ENCODE measurements at places on chromosomes 6 and 20.

DNA sequence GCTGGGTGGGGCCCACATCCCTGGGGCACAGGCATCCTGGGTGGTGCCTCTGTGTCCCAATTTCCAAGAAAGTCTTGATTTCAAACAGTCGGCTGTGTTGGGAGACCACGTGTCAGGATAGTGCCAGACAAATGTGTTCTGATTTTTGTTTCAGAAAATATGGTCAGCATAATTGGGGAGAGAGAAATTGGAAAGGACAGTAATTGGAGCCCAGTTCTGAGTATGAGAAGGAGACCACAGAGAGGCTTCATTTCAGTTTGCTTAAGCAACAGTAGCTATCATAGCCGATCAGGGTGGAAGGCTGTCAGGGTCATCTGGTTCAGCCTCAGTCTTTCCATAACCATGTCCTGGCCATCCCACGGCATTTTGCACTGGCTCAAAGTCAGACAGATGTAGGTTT is 220.7 kb downstream of the CDC5L start:
- no peak for DNase-seq

GRCh38 chr6:26271668-26272024 is 93.4 kb upstream of the BTN3A2 start:
- DNase-seq = no peak

- DNase-seq = no peak
Observed at GRCh38 chr6:122339661-122340060, 59.8 kb upstream of the HSF2 start.

- no peak for DNase-seq
Observed at GRCh38 chr6:139748353-139749146, 374.1 kb upstream of the CITED2 start.

GRCh38 chr20:48350313-48350988 is 477.3 kb downstream of the PREX1 start:
- DNase-seq = no peak

DNA sequence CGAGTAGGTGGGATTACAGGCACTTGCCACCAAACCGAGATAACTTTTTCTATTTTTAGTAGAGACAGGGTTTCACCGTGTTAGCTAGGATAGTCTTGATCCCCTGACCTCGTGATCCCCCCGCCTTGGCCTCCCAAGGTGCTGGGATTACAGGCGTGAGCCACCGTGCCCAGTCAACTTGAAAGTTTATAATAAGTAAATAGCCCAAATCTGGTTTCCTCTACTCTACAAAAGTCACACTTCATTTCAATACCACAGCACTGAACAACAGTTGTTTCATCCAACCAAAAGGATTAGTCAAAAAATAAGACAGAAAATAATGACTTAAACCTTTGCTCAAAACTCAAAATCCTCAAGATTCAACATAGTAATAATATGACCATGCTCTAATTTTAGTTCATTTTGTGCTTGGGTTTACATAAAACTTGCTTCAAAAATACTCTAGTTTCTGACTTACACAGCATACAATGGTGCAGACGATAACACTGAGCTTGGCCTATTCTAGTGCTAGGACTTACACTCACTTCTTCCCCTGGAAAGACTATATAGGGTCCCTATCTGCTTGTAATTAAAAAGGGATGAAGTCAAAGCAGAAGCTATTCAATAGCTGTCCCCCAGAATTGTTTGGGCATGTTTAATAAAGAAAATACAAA is 56.7 kb downstream of the NT5E start:
- no peak for DNase-seq

DNA sequence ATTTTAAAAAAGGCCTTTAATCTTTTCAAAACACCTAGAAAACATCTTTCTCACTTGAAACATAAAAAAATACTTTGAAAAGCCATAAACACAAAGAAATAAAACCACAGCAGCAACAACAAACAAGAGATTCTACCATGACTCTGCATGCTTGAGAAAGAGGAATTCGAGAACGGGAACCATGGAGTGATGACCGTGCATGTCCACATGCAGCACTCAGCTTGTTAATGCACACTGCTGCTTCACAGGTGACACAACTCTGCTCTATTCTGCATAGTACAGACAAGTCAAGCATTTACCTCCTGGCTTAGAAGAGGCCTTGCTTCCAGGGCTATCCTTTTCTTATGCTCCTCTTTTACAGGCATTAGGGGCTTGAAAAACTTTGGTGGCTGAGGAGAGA is 64.9 kb upstream of the NUP153 start:
- no peak for DNase-seq

- no peak for DNase-seq
Observed at GRCh38 chr6:5058254-5058653, 26.9 kb upstream of the PPP1R3G start.

DNA sequence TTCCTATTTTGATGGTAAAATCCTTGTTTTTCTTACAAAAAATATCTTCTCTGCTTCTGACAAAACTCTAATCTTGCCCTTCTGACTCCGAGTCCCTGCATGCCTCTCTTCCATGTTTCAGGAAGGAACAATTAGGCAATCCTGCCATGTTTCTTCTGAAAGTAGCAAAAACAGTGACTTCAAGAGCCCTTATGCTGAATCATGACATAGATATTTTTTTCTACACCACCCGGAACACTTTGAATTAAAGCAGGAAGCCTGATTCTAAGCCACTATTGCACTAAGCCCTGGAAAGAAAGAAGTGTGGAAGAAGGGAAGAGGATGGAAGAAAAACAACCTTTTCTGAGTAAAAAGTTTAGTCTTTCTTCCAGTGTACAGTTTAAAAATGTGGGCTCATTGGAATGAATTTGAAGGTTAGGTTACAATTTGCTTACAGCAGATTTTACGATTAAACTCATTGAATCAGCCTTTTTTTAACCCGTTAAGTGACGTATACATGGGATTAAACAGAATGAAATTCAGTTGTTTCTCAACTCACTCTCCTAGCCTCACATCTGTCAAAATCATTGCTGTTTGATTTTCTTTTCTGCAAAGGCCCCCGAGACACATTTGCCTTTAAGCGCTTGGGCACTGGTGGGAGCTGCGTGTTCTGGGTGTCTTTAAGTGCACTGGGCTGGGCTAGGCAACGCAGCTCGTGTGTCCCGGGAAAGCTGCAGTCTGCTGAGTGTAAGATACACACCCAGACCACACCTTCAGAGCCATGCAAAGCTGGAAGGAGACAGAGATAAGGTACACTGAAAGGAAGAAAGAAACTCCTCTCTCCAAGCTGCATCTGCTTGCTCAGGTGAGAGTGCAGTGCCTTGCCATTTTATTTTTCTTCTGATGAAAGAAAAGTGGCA is 159.4 kb upstream of the CITED2 start:
- no peak for DNase-seq

DNA sequence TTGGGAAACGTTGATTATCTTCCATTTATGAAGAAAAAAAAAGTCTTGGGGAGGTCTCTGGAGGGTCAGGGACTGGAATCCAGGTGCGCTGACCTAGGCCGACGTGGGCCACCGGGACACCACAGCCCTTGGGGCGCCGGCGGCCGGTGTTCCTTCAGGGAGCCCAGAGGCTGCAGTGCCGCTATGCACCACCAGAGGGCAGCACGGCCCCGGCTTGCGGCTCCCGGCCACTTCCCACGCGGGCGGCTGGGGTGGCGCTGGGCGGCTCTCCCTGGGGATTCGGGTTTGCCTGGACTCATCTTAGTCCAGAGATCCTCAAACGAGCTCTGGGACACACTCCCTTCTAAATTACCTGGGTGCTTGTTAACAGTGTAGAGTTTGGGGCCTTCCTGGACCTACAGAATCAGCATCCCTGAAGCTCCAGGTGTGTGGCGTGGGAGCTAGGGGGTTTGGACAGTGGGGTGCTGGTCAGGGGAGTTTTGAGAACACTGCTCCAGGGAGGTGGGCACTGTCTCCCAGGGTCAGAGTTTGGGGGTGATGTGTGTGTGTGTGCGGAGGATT is 23.0 kb upstream of the GTSF1L start:
- DNase-seq = peak; percentile 83

DNA sequence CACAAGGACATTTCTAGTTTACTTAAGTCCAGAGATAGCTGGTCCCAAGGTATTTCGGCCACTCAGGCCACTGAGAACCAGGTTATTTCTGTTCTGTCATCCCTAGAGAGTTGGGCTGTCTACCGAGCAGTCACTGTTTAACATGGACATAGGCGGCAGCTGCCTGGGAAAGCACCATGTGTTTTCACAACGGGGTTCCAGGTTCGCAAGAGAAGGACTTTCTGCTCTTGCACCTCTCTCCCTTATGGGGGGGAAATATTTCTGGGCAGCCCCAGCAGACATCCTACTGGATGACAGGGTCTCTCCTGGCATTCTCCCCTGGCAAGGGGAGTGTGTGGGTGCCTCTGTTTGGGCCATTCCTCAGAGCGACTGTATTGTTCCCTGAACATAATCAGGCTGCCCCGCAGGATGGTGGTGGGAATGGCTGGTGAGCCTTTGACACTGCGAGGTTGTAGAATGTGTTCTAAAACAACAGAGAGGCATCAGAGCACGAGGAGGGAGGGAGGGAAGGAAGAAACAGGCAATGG is 64.4 kb upstream of the DUSP22 start:
- no peak for DNase-seq

DNA sequence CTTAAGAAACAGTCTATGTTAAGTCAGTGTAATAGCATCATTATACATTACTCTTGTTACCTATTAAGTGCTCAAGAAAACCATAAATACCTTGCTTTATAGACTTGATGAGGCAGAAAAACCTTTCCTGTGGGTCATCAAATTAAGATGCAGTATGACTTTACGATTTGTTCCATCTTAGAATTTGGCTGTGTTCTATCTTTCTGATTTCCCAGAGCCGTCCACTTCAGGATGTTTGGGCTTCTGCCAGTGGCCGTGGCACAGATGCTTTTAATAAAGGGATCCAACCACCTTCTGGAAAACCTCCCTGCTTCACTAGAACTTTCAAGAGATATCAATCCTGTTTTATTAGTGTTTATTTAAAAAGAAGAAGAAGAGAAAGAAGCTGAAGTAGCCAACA is 71.2 kb downstream of the PDE7B start:
- DNase-seq = no peak

DNA sequence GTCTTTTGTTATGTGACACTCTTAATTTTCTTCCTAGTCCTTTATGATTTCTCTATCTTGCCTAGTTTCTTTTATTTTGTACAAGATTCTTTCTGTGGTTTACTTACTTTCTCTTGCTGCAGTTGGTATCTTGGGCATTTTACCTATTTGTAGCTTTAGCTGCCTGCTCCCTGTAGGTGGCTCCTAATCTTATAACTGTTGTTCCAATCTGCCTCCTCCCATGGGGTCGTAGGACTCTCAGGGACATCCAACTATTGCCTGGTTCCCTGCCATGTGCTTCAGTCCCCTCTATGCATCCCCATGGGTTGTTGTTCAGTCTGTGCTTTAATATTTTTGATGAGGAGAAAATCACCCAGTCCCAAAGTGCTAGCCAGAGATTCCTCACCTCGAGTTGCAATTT is 31.4 kb downstream of the RIN2 start:
- DNase-seq = no peak

DNA sequence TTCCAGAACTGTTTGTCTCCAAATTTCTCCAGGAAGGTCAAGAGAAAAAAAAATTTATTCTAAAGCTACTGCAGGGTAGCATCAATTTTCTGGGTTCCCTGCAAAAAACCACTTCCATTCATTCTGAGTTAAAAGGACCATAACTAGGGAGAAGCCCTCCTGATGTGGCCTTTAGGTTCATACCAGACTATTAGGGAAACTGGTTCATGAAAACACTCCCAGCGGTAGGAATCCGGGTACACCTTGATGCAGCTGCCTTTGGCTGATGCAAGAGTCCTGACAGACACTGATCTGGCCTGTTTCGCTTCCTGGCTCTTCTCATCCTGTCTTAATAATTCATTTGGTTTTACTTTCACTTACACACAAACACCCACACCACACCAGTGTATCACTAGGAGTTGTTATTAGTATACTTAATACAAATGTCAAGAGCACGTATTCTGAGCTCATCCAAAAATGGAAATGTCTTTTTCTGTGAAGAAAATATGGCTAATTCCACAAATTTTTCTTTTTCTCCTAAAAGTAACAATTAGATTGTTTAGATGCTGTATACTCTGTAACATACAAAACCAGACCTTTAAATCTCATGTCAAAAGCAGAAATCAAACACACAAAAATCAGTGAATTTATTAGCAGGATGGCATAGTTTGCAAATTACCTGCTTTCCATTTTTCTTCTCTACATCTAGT is 38.4 kb upstream of the ARHGAP18 start:
- peak; percentile 49 for DNase-seq

DNA sequence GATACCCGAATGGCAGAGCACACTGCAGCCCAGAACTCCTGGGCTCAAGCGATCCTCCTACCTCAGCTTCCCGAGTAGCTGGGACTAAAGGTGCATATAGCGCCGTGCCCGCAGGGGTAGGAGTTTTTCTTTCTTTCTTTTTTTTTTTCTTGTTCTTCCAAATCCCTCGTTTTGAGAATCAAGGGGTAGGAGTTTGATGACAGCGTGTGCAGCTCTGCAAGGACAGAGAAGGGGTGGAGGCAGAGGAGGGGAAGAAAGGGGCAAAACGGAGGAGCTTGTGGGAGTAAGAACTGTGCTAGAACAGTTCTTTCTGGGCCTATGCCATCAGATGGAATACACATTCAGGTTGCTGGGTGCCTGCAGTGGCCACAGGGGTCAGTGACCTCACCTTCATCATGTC is 15.3 kb downstream of the RRP36 start:
- DNase-seq = no peak

DNA sequence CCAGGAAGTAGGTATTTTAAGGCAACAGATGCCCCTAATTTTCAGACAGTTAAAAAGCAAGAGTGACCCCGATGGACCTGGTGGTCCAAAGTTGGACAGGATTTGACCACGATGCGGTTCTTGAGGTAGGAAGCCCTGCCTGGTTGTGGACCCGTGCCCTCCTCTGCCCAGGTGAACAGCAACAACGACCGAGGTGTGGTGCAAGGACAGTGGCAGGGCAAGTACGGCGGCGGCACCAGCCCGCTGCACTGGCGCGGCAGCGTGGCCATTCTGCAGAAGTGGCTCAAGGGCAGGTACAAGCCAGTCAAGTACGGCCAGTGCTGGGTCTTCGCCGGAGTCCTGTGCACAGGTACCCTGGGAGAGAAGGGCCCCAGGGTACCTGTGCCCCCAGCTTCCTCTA is 18.7 kb downstream of the TGM6 start:
- DNase-seq = no peak

DNA sequence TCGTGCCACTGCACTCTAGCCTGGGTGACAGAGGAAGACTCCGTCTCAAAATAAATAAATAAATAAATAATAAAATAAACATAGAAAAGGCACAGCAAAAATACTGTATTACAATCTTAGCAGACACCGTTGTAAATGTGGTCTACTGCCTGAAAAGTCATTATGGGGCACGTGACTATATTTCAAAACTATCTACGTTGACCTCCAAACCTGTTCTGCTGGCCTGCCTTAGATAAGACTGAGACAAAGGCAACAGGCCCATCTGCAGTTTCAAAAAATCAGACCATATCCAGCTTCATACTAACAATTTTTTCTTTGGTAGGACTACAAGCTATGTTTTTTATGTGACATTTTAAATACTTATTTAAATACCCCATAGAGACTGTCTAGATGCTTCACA is 59.1 kb downstream of the AGPAT4 start:
- DNase-seq = no peak
